Stimulated activated CD8-positive, alpha-beta memory T cell treated with anti-CD3 and anti-CD28 coated beads, Interleukin-4, amount 100 ng/mL, for 4 hours (primary cell): ENCODE measurements at places on chromosomes 1 and 21.

DNA sequence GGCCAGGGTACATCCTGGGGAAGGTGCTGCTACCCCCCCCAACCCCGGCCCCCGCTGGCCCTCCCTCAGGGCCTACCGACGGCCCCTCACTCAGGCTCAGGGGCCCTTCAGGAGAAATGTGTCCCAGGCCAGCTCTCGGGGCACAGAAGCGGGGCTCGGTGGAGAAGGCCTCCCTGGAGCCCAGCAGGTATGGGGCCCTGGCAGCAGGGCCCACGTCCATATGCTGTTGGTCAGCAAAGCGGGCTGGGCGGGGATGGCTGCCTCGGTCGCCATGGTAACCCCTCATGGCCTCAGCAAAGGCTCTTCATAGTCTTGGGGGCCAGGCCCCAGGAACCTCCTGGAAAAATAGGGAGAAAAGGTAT lies 24.4 kb downstream of the DLGAP3 start:
- DNase-seq = no peak

DNA sequence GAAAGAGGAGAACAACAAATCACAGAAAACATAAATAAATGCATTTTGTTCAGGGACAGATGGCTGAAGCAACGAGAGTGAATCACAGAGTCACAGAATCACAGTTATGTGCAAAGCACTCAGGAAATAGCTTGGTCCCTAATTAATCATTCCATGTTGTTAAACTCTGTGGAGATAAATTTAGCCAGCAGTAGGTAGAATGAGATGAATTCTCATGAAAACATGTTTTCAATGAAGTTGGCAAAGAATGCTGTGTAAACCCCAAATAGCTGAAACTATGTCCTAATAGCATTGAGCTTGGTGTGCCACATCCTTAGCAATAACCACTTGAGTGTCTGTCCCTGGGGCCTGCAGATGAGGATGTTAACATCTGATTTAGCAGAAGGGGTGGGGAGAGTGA lies 20.4 kb downstream of the LEPR start:
- DNase-seq = no peak

- DNase-seq = no peak
Measured at GRCh38 chr1:226677027-226678020, 61.8 kb downstream of the ITPKB start.

- no peak for DNase-seq
Measured at GRCh38 chr1:8004113-8004802, 21.9 kb downstream of the ERRFI1 start.

DNA sequence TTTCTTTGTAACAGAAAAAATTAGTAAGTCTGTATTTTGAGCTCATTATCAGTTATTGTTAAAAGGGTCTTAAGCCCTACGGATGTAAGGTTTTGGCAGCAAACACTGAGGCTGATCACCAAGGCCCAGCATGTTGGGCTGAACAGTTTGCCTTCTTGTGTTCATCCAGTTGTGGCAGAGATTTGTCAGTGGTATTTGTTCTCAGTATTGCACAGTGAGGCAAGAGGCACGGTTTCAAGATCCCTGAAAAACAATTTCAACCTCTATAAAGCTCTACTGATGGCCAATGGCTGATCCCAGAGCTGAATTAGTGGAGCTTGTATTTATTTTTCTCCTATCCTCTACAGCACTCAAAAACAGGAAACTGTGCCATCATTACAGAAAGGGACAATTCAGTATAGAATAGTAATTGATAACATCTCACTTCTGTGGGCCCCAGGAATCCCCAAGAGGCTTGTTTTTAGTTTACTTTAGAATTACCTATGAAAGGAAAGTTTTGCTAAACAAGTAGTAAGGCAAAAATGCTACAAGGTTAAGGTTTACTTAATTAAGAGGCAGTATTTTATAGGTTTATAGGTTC lies 191.8 kb upstream of the RAB4A start:
- DNase-seq = no peak

DNA sequence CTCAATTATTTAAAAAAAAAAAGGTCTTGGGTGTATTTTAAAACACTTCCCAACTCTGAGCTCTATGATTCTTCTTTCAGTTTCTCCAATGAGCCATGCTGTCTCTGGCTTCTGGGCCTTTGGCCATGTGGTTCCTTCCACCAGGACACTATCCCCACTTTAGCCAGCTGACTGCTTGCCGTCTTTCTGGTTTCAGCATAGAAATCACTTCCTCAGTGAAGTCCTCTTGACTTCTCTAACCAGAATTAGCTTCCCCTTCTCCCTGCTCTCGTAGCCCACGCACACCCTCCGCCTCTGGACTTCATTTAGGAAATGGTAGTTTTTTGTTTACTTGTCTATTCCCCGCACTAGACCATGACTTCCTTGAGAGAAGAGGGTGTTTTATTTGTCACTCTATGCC lies 1.1 kb upstream of the DIO1 start:
- DNase-seq = no peak

DNA sequence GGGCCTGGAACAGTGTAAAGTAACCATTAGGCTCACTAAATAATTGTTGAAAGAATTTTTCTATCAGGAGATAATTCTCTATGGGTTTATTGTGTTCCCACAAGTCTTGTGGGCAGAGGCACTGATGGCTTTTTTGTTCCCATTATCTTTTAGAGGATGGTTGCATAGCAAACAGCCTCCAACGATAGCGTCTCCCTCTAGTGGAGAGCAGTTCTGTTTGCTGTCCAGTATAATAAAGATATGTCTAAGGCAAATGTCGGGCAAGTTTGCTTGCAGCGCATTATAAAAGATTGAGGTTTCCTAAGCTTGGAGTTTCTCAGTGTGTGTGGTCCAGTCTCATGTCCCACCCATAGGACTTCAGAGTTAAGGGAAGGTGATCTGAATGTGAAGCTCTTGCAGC lies 1.3 kb upstream of the SLC6A17 start:
- no peak for DNase-seq

DNA sequence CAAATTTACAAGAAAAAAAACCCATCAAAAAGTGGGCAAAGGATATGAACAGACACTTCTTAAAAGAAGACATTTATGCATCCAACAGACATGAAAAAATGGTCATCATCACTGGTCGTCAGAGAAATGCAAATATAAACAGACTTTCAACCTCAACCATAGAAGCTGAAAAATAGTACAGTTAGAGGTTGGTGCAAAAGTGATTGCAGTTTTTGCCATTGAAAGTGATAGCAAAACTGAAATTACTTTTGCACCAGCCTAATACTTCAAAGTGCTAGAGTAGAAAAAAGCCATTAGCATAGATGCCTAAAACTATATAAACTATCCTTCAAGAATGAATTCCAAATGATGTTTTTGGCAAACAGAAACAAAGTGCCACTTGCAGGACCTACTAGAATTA lies 365.8 kb upstream of the DPYD start:
- DNase-seq = no peak

DNA sequence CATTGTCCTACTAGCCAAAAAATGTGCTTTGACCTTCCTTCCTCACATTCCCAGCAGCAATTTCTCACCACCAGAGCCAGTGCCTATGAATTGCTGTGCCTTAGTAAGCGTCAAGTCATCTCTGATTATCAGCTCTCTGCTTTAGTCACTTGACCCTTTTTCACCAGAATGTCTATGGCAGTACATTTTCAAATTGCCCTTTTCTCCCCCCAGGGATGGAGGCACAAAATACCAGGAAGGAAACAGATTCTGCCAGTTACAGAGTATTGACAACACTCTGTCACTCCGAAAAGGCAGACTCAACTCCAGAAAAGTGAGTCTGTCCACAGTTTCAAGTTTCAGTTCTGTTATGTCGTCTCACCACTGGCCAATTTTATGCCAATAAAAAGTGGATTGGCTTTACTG lies 167.4 kb downstream of the TNFSF18 start:
- DNase-seq = no peak

DNA sequence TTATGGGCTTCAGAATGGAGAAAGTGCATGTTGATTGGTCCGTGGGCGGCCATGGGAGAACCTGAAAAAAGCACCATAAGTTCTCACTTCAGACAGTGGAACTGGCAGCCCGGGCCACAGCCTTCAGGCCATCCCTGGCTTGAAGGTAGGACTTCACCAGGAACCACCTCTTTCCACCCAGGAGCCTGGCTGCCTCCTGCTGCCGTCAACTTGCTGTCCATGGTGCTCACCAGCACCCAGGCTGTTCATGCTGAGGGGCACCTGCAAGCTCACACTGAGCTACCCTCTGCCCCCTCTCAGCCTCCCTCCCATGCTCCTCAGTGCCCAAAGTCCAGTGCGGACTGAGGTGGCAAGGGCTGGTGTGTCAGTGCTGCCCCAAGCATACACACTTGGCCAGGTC lies 12.9 kb upstream of the FNBP1L start:
- DNase-seq = no peak

GRCh38 chr1:38923607-38924006 lies 18.0 kb downstream of the RHBDL2 start:
- no peak for DNase-seq

GRCh38 chr1:6198646-6199297 lies 623 bp downstream of the RPL22 start:
- peak; percentile 4 for DNase-seq

GRCh38 chr1:44890007-44890406 lies 47.0 kb upstream of the PTCH2 start:
- DNase-seq = no peak

GRCh38 chr1:234504969-234505768 lies 26.2 kb upstream of the TARBP1 start:
- no peak for DNase-seq

DNA sequence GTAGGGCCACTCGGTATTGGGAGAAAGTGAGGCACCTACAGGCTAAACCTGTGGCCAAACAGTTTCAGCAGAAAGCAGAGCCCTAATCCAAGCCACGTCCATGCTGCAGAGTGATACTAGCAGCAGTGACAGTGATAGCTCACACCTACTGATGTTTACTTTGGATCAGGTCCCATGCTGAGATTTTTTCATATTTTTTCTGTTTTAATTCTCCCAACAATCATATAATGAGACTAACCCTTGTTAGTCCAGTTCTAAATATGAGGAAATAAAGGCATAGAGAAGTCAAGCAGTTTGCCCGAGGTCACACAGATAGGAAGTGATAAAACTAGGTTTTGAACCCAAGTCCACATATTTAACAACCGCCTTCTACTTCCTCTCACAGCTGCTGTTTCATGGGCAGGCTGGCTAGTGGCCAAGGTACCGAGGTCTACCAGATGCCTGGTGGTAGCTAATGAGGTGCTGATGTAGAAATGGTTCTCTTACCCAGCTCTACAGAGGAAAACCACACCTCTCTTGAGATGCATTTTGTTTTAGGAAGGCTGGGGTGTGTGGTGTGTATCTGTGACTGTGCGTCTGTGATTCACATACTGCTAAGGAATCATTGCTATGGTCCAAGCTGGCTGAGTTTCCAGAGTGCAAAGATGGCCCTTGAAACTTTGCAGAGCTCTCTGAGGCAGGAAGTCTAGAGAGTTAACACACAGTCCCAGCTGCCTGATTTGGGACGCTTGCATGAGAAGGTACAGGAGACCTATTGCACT lies 80.3 kb upstream of the ARTN start:
- DNase-seq = peak; percentile 7
